Muscle of arm (tissue), 14 donors: ENCODE measurements at places on chromosomes 12 and 14.

GRCh38 chr12:25792031-25792430 lies 166.5 kb upstream of the RASSF8 start:
- DNase-seq, result no peak

DNA sequence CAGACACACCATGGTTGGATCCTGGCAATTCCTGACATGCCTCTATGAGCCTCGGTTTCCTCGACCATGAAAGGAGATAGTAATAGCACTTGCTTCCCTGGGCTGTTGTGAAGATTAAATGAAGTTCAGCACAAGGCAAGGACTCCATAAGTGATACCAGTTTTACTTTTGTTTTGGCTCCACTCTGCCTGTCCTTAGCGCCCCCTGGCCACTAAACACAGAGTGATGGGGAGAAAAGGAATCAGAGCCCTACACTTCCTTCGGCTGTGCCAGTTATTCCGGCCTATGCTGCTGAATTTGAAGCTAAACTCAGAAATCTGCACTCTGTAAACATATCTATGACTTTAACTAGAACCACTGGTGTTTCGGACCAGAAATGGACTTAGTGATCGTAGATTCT lies 173.8 kb downstream of the C12orf75 start:
- no peak for DNase-seq

GRCh38 chr12:56988207-56988739 lies 18.1 kb downstream of the ZBTB39 start:
- no peak for DNase-seq

DNA sequence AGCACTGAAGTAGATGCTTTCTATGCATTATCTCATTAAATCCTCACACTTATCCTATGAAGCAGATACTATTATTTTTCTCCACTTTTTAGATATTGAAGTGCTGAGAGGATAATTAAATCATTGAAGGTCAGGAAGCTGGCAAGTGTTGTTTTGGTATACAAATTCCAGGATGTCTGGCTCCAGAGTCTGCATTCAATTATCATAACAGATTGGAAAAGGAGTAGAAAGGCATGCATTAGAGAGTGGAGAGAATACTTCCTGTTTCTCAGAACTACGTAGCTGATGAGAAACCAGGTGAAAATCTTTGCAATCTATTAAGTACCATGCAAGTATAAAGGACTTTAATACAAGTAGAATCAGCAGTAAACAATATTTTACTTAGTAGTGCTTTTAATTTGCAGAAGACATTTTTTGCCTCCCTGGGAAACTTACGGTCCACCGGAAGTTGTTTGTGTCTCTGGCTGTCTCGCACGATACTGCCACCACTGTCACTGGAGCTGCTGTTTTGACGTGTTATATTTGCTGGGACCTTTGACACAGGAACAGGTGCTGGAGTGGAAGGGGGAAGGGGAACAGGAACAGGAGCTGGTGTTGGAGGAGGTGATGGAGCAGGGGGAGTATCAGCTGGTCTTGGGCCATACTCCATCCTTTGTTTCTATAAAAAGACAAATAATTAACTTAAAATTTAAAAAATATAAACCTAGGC lies 158.0 kb downstream of the EPS8 start:
- DNase-seq, result no peak

GRCh38 chr14:100568998-100569733 lies 18.1 kb downstream of the BEGAIN start:
- DNase-seq, result no peak

DNA sequence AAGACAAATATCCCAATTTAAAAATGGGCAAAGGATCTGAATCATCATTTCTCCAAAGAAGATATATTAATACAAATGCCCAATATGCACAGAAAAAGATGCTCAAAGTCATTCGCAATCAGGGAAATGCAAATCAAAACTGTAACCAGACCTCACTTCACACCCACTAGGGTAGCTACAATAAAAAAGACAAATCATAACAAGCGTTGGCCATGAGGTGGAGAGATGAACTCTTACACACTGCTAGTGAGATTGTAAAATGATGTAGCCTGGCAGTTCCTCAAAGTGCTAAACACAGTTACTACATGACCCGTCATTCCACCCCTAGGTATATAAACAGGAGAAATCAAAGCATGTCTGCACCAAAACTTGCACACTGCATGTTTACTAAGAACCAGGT lies 30.4 kb downstream of the CDC42BPB start:
- no peak for DNase-seq

- peak; percentile 91 for DNase-seq
Observed at GRCh38 chr12:113185180-113186032, at the start of the genes DDX54 and RITA1. Gene DDX54 (minus strand): TSS chr12:113185478. CDS start chr12:113185451, 27 bp downstream. Gene RITA1 (plus strand): TSS chr12:113185721. CDS start chr12:113186747, 1,026 bp downstream.

DNA sequence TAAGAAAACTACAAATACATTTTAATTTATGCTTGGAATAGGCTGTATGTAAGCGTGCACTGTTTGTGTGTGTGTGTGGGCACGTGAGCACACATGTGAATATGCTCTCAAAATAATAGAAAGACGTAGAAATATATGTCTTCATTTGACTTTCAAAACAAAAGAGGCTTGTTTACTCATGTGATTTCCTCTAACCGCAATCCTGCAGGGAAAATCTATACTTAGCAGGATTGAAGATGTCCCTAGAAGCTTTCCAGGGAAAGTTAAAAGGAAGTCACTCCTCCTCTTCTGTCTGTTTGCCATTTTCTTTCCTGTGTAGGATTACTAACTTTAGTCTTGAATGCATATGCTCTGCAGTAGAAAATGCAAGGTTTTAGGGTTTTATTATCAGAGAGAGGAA lies 404.7 kb downstream of the MDGA2 start:
- peak; percentile 4 for DNase-seq

- DNase-seq, result no peak
Observed at GRCh38 chr14:71554959-71555612, 377.1 kb upstream of the RGS6 start.

DNA sequence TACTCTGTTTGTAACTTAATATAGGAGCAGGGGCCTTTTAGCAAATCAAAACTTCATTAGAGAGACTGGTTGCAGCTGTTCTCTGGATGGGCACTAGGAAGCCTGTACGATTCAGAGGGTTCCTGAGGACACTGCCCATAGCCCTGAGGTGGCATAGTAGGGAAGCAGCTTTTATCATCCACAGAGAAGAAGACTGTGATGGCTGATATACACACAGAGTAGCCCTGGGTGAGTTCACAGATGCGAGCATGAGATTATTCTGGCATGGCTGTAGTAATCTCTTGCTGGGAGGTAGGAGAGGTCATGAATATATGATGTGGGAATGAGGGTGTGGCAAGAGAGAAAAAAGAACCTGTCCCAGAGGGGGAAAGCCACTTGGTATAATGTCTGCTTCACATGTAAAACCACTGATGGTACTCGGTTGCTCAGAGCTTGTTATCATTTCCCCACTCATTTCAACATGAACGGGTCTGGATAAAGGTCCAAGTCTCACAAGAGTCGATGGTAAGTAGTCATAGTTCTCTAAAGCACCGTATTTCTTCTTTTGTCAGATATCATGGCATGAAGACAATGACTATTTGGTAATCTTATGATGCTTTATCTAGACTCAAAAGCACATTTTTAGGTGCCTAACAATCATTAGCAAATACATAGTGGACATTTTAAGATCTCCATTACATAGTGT lies 52.0 kb downstream of the PEBP1 start:
- no peak for DNase-seq

- DNase-seq, result peak; percentile 64
Observed at GRCh38 chr12:50050410-50051098, 6.8 kb upstream of the ASIC1 start.

GRCh38 chr14:103700753-103701490 lies 14.3 kb downstream of the XRCC3 start:
- no peak for DNase-seq

GRCh38 chr12:81610955-81611889 lies 147.9 kb downstream of the PPFIA2 start:
- DNase-seq, result no peak

- no peak for DNase-seq
Observed at GRCh38 chr14:68394764-68395143, 398.1 kb downstream of the ZFP36L1 start.

DNA sequence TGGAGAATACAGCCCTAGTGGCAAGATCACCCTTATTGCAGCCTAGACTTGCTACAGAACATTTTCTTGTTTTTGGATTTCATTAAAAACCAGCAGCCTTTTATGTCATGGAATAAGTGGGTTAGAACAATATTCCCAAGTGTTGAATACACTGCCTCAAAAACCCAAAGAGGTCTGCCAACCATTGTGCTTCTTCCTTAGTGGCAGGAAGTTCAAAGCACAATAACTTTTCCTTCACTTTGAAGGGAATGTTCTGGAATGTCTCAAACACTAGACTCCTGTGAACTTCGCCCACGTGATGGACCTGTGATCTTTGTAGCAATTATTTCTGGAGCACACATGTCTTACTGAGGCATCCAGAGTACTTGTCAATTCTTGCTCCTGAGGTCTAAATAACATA lies 8.5 kb downstream of the SLC17A8 start:
- DNase-seq, result no peak

- no peak for DNase-seq
Observed at GRCh38 chr14:90547968-90548367, 151.1 kb downstream of the CALM1 start.

- DNase-seq, result no peak
Observed at GRCh38 chr14:99568567-99569560, 35.1 kb downstream of the CCDC85C start.

DNA sequence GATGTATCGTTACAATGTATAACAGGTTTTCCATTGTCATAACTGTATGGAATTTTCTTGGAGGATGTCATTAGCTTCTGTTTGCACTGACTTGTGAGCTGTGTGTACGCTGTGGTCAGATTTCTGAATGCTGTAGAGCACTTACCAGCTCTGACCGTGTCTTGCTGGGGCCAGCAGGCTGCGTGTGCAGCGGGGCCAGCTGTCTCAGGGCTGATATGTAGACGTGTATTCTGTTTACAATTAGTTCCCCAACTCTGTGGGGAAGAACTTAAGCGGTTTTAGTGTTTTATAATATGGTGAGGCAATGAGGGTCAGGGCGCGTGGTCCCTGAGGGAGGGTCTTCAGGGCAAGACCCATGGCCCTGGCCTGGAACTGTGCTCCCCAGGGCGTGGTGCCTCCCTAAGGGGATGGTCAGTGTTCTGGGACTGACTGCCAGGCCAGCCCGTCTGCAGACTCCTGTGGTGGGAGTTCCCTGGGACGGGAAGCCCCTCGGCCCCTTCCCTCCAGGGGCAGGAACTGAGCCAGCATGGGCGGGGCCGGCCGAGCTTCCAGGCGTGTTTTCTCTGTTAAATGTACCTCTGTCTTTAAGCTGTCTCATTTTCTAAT lies 18.7 kb downstream of the XRCC3 start:
- DNase-seq, result peak; percentile 76
